ENCODE measurements at places on chromosomes 13 and 19. TPM values are rescaled to one million over a fixed set of nuclear protein-coding genes. Genes with fewer than 3 reads are reported as not detected.

- H3K27ac ChIP-seq = peak overlapping the region; percentile 57
- H3K4me3 ChIP-seq = no peak overlapping the region
- H3K36me3 ChIP-seq = no peaks in the 10 kb centered on the region
- peak; percentile 21 for DNase-seq
Measured at GRCh38 chr13:78022164-78022877, 103.7 kb upstream of the EDNRB start.

- H3K27ac ChIP-seq = no peak overlapping the region
- H3K36me3 ChIP-seq = no peaks in the 10 kb centered on the region
- peaks cover 12% of the 10 kb centered on the region for H3K4me1 ChIP-seq
- no peak overlapping the region for H3K4me3 ChIP-seq
- H3K27me3 ChIP-seq = no peaks in the 10 kb centered on the region
- no peak for DNase-seq
Measured at GRCh38 chr13:46329624-46330023, 57.4 kb downstream of the RUBCNL start.

DNA sequence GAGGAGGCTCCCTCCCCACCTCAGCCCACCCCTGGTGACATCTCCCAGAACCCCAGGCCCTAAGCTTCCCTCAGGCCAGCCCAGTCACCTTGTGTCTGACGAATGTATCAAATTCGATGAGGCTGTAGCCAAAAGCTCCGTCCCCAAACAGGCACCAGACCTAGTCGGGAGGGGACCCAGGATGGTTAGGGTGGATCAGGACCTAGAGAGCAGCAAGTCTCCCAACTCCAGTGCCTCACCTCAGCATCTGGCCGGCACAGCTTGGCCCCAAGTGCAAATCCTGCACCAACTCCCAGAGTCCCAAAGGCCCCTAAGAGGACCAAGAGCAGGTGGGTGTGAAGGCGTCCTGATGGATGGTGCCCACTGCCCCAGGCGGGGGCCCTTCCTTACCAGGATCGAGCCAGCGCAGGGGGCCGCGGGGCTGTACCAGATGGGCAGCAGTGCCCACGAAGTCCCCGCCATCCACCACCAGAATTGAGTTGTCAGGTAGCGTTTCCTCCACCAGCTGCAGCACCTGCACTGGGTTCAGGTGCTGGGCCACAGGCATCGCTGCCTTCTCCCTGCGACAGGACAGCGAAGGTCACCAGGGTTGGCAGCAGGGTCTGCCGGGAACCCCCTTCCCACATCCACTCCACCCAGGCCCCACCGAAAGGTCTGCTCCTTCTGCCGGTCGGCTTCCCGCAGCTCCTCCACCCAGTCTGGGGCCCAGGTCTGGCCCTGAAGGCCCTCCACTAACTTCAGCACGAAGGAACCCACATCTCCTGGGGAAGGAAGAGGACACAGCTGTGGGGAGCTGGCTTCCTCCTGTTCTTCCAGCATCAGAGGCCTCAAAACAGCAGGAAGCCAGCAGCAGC lies 8.8 kb downstream of the SYDE1 start:
- DNase-seq = no peak
- no peaks in the 10 kb centered on the region for H3K4me1 ChIP-seq
- H3K4me3 ChIP-seq = no peak overlapping the region
- H3K36me3 ChIP-seq = peaks cover 21% of the 10 kb centered on the region
- no peak overlapping the region for H3K27ac ChIP-seq

Gene ZNF541
- total RNA-seq = 0.79 TPM

DNA sequence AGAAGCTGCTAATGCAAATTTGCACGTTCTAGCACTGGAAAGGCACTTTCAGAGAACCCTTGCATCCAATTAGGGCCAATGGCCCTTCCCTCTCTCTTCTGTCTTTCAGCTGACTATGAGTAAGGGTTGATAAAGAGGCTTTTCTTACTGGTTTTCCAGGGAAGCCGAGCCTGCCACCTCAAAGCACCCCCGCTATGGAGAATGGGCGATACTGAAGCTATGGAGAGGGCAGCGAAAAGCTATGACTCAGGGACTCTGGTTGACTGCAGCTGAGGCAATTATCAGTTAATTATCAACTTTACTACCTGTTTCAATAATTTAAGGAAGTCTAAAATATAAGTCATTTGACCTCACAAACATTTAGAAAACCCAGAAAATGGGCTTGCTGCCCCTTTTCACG lies 115.8 kb downstream of the TRPC4 start:
- no peak overlapping the region for H3K4me3 ChIP-seq
- no peak overlapping the region for H3K27ac ChIP-seq
- H3K27me3 ChIP-seq = no peaks in the 10 kb centered on the region
- H3K4me1 ChIP-seq = no peaks in the 10 kb centered on the region

Gene ZNF528
- total RNA-seq = 32.4 TPM

GRCh38 chr13:106596275-106596937 lies 28.5 kb upstream of the ARGLU1 start:
- no peak overlapping the region for H3K4me3 ChIP-seq
- DNase-seq = no peak
- H3K4me1 ChIP-seq = peaks cover 3% of the 10 kb centered on the region
- H3K27ac ChIP-seq = no peak overlapping the region
- peaks cover 13% of the 10 kb centered on the region for H3K27me3 ChIP-seq

Gene GDF15
- total RNA-seq = 1.5 TPM

Gene KLK8
- not detected for total RNA-seq

GRCh38 chr13:51619614-51620013 lies 35.4 kb downstream of the WDFY2 start:
- no peak for DNase-seq
- H3K36me3 ChIP-seq = no peaks in the 10 kb centered on the region
- peaks cover 4% of the 10 kb centered on the region for H3K4me1 ChIP-seq

Gene CBLC
- total RNA-seq = not detected

DNA sequence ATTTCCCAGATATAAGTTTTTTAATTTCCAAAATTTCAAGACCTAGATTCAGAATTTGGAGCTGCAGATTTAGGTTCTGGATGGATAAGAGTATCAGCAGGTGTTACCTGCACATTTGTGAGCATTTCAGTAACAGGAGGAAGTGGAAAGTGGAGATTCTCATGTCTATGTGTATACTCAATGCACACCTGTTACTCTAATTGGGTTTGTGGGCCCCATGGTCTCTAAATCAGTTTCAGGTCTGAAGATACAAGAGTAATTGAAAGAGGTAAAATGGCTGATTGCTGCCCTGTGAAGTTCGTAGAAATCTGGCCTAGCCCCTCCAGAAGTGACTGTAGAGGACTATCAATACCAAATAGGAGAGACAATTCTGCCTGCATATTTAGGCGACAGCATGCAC lies 13.9 kb downstream of the ZNF675 start:
- peak overlapping the region; percentile 10 for H3K4me3 ChIP-seq
- no peak overlapping the region for H3K27ac ChIP-seq
- no peaks in the 10 kb centered on the region for H3K27me3 ChIP-seq
- H3K4me1 ChIP-seq = no peaks in the 10 kb centered on the region
- DNase-seq = no peak

Gene SYNGR4
- not detected for total RNA-seq

DNA sequence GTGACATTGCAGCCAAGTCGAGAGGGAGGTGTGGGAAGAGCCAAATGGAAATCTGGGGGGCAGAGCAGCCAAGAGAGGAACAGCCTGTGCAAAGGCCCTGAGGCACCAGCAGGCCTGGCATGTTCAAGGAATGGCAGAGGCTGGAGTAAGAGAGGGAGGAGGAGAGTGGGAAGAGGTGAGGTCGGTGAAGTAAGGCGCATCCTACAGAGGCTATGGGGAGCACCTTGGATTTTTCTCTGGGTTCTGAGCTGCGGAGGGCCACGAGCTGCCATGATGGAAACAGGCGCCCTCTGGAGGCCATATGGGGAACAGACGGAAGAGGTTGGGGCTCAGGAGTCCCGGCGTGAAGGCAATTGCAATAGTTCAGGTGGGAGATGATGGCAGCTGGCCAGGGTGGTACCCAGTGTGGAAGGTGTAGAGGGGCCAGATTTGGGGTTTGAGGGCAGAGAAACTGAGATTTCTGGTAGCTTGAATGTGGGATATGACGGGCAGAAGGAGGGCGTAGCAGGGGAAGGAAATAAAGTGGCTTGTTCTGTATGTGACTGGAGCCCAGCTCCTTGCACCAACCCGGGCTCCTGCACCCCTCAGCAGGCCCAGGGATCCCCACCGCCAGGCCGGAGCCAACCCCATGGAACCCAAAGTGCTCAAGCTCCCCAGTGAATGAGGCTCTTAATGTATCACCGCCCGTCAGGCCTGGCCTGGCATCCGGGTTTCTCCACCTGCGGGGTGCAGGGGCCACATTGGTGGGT lies 20.5 kb upstream of the STRN4 start:
- peak; percentile 39 for DNase-seq
- H3K27ac ChIP-seq = no peak overlapping the region
- H3K4me1 ChIP-seq = peaks cover 5% of the 10 kb centered on the region
- no peaks in the 10 kb centered on the region for H3K27me3 ChIP-seq
- H3K36me3 ChIP-seq = no peaks in the 10 kb centered on the region

- H3K4me3 ChIP-seq = no peak overlapping the region
- H3K4me1 ChIP-seq = no peaks in the 10 kb centered on the region
- H3K27me3 ChIP-seq = no peaks in the 10 kb centered on the region
- no peak overlapping the region for H3K27ac ChIP-seq
Measured at GRCh38 chr13:87941226-87941625, 270.1 kb downstream of the SLITRK5 start.

DNA sequence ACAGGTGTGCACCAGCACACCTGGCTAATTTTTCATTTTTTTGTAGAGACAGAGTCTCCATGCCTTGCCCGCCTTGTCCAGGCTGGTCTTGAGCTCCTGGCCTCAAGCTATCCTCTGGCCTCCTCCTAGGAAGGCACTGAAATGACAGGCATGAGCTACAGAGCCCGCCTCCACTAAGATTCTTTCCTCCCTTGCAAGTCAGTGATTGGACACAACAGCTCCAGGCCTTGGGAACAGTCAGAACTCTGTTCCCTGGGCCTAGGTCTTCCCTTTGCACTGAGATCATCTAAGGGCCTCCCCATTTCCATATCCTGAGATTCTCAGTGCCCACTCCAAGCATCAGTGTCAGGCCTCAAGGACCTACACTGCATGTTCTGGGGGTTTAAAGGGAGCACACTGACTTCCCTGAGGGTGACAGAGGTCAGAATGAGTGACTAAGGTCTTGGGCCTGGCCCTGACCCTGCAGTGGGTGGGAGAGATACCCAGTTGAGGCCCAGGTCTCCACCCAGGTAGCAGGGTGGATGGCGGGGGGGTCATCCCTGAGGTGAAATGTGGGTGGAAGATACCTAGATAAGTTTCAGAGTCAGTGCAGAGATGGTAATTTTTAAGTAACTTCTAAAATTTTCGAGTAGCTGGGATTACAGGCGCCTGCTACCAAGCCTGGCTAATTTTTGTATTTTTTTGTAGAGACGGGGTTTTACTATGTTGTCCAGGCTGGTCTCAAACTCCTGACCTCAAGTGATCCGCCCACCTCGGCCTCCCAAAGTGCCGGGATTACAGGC lies 17.3 kb upstream of the ERCC1 start:
- peaks cover 9% of the 10 kb centered on the region for H3K4me1 ChIP-seq
- H3K36me3 ChIP-seq = no peaks in the 10 kb centered on the region
- no peak for DNase-seq
- H3K27me3 ChIP-seq = peaks cover 7% of the 10 kb centered on the region
- no peak overlapping the region for H3K4me3 ChIP-seq

DNA sequence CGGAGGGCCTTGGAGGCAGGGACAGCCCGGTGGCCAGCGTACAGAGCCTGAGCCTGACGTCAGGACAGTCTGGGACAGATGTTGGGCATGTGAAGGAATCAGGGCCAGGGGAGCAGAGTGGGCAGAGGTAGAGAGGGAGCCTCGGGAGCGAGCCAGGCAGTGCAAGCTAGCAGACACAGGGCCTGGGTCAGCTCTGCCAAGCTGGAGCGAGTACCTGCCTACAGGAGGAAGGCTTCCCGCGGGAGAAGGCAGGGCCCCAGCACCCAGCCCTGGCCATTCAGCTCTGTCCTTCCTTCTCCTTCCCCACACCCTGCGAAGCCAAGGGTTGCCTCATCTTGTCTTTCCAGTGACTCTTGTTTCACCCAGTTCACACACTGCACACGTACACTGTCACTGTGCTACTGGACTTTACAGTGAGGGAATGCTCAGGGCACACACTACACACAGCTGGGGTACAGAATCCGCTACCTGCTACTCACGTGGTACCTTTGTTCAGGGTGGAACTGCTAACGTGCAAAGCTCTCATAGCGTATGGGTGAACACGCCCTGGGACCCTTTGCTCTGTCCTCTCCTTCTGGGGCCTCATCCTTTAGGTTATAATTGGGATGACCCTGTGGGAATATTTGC lies 9.8 kb upstream of the C1QTNF9 start:
- no peaks in the 10 kb centered on the region for H3K4me1 ChIP-seq
- no peaks in the 10 kb centered on the region for H3K27me3 ChIP-seq
- H3K36me3 ChIP-seq = peaks cover 22% of the 10 kb centered on the region
- no peak overlapping the region for H3K4me3 ChIP-seq
- H3K27ac ChIP-seq = no peak overlapping the region

Gene ZFP82
- total RNA-seq = 8.3 TPM

- no peak for DNase-seq
- no peak overlapping the region for H3K27ac ChIP-seq
- H3K27me3 ChIP-seq = no peaks in the 10 kb centered on the region
- H3K36me3 ChIP-seq = no peaks in the 10 kb centered on the region
- H3K4me3 ChIP-seq = no peak overlapping the region
Measured at GRCh38 chr13:76860706-76861105, 25.5 kb downstream of the KCTD12 start.

Gene TICAM1
- total RNA-seq = 14.7 TPM

Gene C19orf38
- 0.51 TPM for total RNA-seq

Gene TMEM59L
- not detected for total RNA-seq

Gene SPRY2
- 1.2 TPM for total RNA-seq

- no peaks in the 10 kb centered on the region for H3K36me3 ChIP-seq
- no peaks in the 10 kb centered on the region for H3K27me3 ChIP-seq
- H3K4me3 ChIP-seq = no peak overlapping the region
- H3K4me1 ChIP-seq = no peaks in the 10 kb centered on the region
- no peak overlapping the region for H3K27ac ChIP-seq
Measured at GRCh38 chr13:55245005-55245644, 1895.6 kb upstream of the PRR20A start.

Gene AP1M2
- 1.1 TPM for total RNA-seq

GRCh38 chr19:12331211-12331941 lies 2.1 kb downstream of the ZNF563 start:
- DNase-seq = peak; percentile 8
- peak overlapping the region; percentile 89 for H3K4me3 ChIP-seq
- H3K4me1 ChIP-seq = peaks cover 15% of the 10 kb centered on the region
- no peaks in the 10 kb centered on the region for H3K27me3 ChIP-seq
- H3K36me3 ChIP-seq = no peaks in the 10 kb centered on the region
- peak overlapping the region; percentile 90 for H3K27ac ChIP-seq

Gene UHRF1
- 0.89 TPM for total RNA-seq

Gene ZNF433
- 0.41 TPM for total RNA-seq

Measured in T-cell (primary cell).